ENCODE measurements at places on chromosomes 7 and 10.

DNA sequence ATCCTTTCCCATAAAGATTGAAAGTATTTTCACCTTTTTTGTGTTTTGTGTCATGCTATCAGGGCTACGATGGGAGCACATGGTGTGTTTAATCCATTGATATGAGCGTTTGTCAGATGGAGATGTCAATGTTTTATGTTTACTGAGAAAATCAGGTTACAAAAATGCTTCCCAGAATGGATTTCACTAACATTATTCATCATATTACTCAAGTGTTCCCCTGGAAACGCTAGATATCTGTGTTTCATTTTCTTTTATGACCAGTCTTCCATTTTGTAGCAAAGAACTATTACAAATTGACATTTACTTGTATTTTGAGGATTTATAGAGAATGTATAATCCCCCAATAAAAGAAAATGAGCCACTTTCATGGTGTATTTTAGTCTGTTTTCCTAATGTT lies 293.5 kb upstream of the AKR1E2 start:
- no peak for DNase-seq

DNA sequence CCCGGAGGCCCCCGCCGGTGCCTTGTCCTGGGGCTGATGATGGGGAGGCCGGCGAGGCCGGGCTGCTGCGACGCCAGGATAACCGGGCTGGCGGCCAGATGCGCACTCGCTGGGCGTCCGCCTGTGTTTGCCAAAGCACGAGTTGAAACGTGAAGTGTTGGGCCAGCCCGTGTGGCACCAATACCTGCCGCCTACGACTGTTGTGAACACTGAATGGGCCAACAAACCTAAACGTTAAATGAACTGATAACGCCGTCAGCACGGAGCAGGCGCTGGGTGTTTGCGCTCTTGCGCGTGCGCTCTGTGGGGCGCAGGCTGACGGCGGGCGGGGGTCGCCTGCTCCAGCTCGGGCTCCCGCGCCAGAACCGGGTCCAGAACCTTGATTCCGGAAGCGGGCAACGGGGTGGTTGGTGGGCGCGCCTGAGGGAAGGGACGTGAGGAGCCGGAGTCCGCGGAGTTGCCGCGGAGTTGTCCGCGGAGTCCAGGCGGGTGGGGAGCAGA lies 658 bp downstream of the CYP2E1 start:
- DNase-seq: no peak

GRCh38 chr7:3301449-3301731 lies 338 bp downstream of the SDK1 start:
- no peak for DNase-seq

- no peak for DNase-seq
Measured at GRCh38 chr10:86346799-86347665, 19.6 kb downstream of the GRID1 start.

- no peak for DNase-seq
Measured at GRCh38 chr7:75732764-75733630, 5.7 kb downstream of the HIP1 start.

- no peak for DNase-seq
Measured at GRCh38 chr7:112420236-112420861, 29.9 kb upstream of the IFRD1 start.

DNA sequence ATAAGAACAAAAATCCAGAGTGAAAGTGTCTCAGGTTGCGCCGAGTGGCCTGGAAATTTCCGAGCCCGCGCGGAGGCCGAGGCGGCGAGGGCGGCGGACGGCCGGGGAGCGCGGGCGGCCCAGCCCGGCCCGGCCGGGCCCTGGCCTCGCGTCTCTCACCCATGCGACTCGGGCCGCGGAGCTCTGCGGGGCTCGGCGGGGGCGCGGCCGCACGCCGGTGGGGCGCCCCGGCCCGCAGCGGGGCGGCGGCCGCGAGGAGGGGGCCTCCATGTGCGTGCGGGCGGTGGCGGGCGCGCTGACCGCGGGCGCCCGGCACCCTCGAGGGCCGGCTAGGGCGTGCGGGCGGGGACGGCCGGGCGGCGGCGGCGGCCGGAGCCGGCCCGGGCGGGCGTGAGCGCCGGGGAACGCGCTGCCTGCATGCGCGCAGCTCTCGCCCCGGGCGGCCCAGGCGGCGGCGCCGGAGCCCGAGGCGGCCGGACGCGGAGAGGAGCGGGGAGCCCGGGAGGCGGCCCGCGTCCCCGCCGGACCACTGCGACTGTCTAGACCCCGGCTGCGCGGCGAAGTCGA lies 302 bp upstream of the EN2 start:
- no peak for DNase-seq

DNA sequence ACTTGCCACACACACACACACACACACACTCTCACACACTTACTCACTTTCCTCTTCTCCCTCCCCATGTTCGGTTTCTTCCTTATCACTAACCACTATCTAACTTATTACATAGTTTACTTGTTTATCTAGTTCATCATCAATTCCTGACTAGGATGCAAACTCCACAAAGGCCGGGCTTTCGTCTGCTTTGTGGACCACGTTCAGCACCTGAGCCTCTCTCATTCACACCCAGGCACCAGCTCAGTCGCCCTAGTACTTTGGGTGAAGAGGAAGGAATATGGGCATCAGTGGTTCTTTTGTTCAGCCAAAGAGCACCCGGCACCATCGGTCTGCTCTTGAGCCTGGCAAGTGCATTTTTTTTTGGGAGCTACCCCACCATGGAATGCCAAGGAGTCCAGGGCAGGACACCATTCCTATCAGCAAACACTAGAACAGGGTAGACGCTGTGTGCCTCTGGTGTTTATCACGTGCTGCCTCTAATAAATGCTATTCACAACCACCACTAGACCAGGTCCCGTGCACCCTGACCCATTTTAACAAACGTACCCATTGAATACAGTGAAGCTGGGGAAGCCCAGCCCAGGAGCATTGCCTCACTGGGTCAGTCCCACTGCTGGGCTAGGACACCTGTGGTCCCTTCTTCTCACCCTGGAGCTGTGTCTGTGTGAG lies 2.2 kb downstream of the C10orf67 start:
- DNase-seq: no peak

- DNase-seq: no peak
Measured at GRCh38 chr7:14626076-14626475, 276.5 kb downstream of the DGKB start.

GRCh38 chr7:1897861-1898627 lies 228.0 kb downstream of the ELFN1 start:
- no peak for DNase-seq

DNA sequence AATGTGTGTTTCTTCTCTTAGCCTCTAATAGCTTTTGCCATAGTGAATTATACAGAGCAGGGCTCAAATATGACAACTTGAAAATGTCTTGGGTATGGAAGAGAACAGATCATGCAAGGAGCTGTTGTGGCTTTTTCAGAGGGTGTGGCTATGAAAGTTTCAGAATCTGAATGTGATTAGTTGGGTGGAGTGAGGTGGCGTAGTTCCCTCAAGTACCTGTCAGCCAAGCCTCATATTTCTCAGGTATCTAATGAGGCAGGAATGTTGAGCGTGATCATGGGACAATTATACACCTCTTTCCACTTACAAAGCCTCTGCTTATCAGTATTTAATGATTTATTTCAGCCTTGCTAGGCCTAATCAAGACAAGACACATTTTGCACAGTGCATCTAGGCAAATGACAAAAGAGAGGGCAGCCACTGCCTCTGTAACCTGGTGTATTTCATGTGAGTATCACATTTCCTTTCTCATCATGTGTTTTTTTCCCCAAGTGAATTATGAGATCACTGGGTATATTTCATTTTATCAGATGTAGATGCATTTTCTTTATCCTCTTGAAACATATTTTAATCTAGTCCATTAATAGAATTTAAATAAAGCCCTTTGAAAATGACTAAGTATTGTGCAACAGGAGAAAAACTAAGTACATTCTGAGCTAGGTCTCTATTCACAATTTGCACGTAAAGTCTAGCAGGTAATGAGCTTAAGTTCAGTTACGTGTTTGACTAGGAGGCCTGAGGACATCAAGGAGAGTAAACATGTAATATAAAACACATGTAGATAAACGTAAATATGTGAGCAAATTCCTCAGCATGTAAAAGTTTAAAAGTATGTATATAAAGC lies 644.4 kb upstream of the IGFBP3 start:
- no peak for DNase-seq

DNA sequence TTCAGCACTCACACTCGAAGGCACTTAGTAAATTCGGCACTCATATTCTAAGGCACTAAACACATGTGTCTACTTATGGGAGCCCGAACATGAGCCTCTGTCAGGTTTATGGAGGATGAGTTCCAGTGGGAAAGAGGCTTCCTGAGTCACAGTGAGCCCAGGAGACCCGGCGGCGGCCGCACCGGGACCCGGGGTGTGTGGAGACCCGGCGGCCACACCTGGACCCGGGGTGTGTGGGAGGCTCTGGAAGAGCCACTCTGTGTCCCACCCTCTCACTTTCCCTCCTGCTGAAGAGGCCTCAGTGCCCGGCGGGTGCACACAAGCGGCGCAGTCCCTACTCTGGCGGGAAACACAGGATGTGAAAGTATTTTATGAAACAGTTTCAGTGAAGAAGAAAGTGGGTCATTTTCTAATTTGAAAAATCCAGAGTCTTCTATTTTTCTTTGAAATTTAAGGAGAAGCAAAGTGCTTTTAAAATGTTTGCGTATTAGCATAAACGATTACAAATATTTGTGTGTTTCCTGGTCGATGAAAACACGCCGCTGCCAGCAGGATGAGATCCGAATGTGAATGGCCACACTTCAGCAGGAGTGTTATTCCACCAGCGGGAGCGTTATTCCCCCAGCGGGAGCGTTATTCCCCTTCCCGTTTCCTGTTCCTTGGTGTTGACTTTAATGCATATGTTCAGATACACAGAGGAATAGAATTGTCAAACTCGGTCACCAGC lies 625.1 kb downstream of the DNAJB6 start:
- no peak for DNase-seq

- no peak for DNase-seq
Measured at GRCh38 chr7:124246262-124246863, 213.5 kb upstream of the TMEM229A start.

GRCh38 chr7:30433506-30433905 lies 45.1 kb downstream of the NOD1 start:
- DNase-seq: no peak

GRCh38 chr7:27083646-27084045 lies 12.2 kb downstream of the HOXA1 start:
- DNase-seq: no peak
